ENCODE measurements at places on chromosomes 12 and 14. TPM values are rescaled to one million over a fixed set of nuclear protein-coding genes. Genes with fewer than 3 reads are reported as not detected.

The MYF5 gene
- not detected for total RNA-seq

The SYNE3 gene
- total RNA-seq: 2.5 TPM

The CLEC4C gene
- not detected for total RNA-seq

The IFI27L2 gene
- 6.0 TPM for total RNA-seq

The KRT2 gene
- not detected for total RNA-seq

The SLC39A5 gene
- 192 TPM for total RNA-seq

The P3H3 gene
- 17.3 TPM for total RNA-seq

The SLC24A4 gene
- total RNA-seq: 0.06 TPM

The SSPN gene
- 7.6 TPM for total RNA-seq

The TC2N gene
- 215 TPM for total RNA-seq

The CELA1 gene
- total RNA-seq: not detected

The MSI1 gene
- 5.6 TPM for total RNA-seq

The A2ML1 gene
- not detected for total RNA-seq

DNA sequence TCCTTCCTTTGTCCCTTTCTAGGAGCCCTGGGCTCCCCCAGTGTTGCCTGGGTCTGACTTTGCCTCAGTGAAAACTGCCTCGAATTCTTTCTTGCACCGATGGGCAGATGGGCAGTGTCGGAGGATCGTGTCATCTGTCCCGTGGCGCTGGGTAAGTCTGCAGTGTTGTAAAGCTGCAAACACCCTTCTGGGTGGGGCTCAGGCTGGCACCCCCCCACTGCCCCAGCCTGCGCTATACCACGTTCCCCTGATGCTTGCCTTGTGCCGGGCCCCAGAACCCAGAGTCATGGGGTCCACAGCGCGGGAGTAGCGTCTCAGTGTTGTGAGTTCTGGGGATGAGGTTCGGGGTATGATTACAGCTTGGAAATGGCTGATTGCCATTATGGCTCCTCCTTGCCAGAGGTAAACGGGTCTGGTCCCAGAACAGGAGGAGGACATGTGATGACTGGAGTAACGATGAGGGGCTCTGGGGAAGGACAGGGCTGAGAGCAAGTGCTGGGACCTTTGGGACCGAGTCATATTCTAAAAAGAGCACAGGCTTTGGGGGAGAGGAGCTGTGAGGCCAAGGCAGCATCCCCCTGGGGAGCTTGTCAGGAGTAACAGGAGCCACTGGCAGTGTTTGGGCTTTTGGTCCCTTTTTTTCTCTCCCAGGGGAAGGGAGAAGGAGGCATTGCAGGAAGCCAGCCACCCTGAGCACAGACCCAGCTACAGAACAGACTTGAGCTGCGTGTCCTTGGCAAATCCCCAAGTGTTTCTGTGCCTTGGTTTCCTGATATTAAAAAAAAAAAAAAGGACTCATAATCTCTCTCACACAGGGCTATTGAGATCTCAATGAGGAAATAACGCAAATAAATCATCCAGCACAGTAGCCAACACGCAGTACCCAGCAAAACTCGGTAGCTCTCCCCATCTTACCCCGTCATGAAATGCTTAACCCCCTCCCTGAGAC, 4.3 kb downstream of the RTL1 start:
- DNase-seq: peak; percentile 8

DNA sequence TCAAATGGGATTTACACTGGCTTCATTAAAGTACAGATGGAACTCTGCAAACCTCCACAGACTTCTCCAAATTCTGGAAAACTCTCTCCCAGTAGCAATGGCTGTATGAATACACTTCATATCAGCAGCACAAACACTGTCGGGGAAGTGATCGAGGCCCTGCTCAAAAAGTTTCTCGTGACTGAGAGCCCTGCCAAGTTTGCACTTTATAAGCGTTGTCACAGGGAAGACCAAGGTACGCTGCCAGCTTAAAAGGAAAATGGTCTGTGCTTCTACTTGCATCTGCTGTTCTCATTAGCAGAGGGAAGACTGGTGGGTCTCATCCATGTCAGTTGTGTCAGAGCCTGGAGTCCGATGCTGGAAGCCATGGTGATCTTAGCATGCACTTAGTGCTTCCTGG, 71.0 kb downstream of the GNS start:
- no peak for DNase-seq

DNA sequence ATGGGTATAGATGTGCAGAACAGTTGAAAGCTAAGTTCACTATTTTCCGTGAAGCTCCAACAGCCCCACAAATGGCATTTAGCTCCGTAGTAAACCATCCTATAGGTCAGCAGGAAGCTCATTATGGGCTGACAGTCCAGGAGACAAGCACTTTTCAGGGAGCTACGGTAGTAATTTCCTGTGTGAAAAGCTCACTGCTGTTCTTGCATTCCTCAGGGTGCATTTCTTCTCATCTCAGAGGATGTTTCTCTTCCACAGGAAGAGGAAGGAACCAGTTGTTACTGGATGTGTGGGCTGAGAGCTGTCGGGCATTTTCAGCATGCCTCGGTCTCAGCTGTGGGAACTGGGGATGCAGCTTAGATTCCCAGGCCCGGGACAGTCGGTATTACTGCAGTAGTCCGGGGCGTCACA, 72.8 kb downstream of the GALNT4 start:
- no peak for DNase-seq

GRCh38 chr12:93892423-93893268, 215.5 kb downstream of the CRADD start:
- DNase-seq: no peak

DNA sequence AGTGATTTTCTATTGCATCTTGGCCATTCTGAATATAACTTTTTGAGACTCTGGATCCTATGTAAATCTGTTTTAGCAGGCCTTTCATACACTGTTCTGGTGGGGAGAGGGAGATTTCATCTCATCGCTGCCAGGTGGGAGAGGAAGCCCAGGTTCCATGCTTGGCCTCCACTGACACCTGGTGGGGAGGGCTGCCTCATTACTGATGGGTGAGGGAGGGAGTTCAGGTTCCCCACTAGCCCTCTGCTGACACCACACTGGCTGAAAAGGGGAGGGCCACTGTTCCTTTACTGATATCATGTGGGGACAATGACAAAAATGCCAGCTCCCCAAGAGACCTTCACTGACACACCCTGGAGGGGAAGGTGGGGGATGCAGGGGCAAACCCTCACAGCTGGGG, 2.4 kb upstream of the GALNT8 start:
- DNase-seq: no peak

DNA sequence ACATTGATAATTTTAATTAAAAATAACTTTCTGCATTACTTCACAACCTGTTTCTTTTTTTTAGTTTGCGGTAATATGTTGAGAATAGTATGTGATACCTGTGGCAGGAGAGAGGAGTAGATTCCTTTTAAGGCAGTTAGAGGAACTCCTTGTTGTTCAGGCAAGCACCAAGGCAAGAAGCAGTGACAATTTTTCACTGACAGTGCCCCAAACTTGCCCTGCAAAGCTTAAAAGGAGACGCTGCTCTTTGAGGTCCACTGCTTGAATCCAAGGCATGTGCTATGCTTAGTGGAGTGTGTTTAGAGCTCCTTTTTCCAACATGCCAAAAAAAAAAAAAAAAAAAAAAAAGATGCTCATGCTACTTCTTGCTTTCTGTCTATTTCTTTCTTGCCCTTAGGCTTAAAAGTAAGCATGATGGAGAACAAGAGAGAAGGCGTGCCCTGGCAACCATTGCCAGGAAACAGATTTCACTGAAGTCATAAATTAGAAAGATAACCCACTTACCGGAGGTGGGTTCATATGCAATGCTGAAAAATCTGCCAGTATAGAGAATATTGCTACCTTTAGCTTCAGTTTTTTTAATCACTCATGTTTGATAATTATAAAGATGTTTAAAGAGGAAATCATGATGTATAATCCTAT, 58.3 kb upstream of the DYRK2 start:
- DNase-seq: no peak

GRCh38 chr14:73426877-73427276, 31.5 kb downstream of the NUMB start:
- DNase-seq: no peak

GRCh38 chr12:30748147-30748546, 6.6 kb downstream of the CAPRIN2 start:
- no peak for DNase-seq

DNA sequence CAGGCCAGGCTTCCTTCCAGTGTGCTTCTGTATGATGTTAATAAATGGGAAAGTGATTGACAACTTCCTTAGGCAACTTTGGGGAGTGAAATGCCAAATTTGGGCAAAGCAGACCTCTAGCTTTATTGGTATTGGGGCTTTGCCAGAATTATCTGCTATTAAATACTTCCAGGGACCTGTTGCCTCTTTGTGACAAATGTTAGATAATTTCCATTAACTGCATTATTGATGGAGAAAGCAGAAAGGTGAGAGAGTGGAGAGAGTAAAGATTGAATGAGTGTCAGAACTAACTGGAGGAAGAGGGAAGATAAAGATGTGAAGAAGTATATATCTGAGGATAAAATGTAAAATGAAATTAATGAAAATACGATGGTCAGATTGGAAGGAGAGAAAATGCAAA, 94.5 kb downstream of the CACNA1C start:
- no peak for DNase-seq

DNA sequence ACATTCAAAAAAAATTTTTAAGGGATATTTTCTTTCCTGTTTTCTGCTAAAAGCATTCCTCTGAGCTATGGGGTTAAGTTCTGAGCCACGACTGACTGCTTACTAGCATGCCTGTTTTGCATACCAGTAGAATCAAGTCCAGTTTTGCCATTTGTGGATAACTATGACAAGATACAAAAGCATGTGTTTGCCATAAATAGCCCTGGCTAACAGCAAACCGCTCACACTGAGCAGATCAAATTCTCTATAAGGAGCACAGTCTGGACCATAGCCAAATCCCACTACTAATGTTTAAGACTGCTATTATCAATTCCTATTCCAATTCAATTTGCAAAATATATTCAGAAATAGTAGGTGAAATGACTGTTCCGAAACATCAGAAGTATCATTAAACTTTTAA, 3.2 kb downstream of the CFL2 start:
- no peak for DNase-seq

Data from pancreas (tissue), 10 donors.